Activated naive CD8-positive, alpha-beta T cell treated with anti-CD3 and anti-CD28 coated beads, Interleukin-2, amount 50 U/mL, for 24 hours (primary cell): ENCODE measurements at places on chromosomes 13 and 19.

- no peak for DNase-seq
Observed at GRCh38 chr19:5204212-5204611, 136.4 kb downstream of the PTPRS start.

DNA sequence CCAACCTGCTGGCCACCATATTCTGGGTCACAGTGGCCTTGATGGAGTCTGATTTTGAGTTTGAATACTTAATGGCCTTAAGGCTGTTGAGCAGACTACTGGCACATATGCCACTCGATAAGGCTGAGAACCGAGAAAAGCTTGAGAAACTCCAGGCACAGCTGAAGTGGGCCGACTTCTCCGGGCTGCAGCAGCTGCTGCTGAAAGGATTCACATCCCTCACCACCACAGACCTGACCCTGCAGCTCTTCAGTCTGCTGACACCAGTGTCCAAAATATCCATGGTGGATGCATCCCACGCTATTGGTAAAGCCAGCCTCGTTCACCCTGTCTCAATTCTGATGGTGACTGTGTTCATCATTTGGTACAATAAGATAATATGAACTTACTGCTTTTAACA lies 77.5 kb downstream of the ZAR1L start:
- no peak for DNase-seq

DNA sequence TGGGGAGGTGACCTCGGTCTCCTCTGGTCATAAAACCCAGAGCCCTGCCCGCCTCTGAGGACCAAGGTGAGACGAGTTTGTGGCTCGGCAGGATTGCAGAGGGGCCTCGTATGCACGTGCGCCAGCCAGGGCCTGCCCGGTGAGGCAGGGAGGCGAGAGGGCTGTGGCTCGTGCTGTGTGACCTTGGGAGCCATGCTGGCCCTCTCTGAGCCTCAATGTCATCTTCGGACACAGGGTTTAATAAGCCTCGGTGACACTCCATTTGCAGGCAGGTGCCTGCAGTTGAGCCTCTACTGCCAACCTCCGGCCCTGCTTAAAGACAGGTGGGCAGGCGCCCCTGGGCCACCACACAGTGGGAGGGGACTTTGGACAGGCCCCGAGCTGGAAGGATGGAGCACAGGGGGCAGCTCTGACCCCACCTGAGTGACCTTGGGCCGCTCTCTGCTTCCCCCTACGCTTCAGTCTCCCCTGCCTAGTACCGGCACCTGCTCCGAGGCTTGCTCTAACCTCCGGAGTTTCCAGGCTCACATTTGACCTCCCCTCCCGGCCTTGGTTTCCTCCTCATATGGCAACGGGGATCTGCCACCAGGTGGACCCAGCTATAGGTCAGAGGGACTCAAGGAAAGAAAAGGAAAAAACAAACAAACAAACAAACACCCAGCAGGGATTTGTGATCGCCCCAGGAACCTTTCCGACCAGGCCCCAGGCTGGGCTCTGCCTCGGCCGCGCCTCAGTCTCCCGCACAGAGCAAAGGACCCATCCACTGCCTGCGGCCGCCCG lies 3.1 kb downstream of the ZBTB7A start:
- no peak for DNase-seq

GRCh38 chr19:44278181-44278690 lies 18.6 kb downstream of the ZNF233 start:
- no peak for DNase-seq

GRCh38 chr19:12748489-12748888 lies 3.1 kb upstream of the BEST2 start:
- no peak for DNase-seq

GRCh38 chr19:46718157-46718933 lies 1.4 kb upstream of the PRKD2 start:
- peak; percentile 71 for DNase-seq

DNA sequence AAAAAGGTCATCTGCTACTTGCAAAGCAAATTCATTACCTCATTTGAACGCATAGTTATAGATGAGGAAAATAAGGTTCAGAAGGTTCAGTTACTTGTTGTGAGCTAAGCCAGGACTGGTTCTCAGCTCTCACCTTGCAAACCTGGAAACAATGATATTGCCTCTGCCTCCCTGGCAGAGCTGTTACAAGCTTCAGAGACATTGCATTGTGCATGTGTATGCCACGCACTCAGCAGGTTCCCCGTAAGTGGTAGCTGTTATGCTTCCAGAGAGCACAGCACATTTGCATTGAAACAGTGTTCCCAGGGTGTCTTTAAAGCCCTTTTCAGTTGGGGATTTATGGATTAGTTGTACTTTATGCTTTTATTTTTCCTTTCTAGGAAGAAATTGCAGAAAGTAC lies 80.6 kb downstream of the DGKH start:
- no peak for DNase-seq

GRCh38 chr13:29538652-29539040 lies 56.8 kb downstream of the SLC7A1 start:
- no peak for DNase-seq

DNA sequence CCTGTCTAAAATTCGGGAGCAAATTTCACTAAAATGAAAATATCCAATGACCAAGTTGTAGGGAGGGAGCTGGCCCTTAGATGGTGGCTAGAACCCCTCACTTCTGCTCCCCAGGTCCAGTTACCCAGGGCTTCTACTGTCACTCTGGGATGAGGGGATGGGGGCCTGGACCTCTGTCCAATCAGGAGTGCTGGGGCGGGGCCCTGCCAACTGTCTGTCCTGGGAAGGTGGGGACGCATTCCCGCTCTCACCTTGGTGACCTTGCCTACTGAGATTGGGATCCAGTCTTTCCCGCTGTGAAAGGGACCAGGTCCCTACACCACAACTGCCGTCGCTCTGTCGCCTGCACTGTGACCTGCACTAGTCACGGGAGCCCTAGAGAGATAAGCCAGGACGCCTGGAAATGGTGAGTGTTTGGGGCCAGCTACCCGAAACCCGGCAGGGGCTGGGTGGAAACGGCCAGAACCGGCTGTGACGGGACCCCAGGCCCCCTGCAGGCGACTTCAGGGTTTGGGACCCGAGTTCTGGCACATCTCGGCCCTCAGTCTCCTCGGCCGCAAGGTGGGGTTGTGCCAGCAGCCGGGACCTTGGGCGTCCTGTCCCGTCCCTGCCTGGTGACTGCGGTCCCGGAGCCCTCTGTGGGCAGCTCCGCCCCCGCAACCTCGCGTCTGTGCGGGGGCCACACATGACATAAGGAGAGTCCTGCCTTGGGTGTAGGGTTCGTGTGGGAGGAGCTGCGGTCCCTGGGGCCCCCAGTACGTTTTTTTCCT lies 22.8 kb downstream of the ZNF20 start:
- DNase-seq: no peak

- DNase-seq: no peak
Observed at GRCh38 chr13:107730813-107731212, 484.5 kb downstream of the LIG4 start.

GRCh38 chr13:36148446-36148845 lies 17.3 kb upstream of the DCLK1 start:
- no peak for DNase-seq
